ENCODE measurements at places on chromosomes 7 and 10.

GRCh38 chr10:130635528-130635927, 499.3 kb downstream of the GLRX3 start:
- peak; percentile 54 for DNase-seq

DNA sequence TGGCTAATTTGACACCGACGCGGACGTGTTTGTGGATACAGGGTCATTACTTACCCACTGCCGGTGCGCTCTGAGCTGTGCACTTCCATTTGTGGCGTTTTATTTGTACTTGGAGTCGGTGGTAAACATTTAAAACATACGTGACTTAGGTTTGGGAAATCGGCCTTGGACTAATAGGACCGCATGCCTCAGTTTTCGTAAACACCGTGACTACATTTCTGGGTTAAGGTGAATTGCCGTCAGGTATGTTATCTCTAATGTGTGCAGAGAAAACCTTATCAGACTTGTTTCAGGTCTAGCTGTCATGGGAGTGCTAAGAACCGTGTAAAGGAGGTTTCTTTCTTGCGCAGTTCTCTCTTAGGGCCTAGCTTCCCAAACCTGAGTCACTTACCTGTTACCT, 51.7 kb upstream of the NCF1 start:
- no peak for DNase-seq

- DNase-seq: no peak
These were observed 292.9 kb downstream of the LHFPL3 start for GRCh38 chr7:104621321-104621720.

GRCh38 chr10:123865350-123865749, 26.3 kb downstream of the CPXM2 start:
- DNase-seq: peak; percentile 30

GRCh38 chr10:106914016-106914415, 250.5 kb downstream of the SORCS1 start:
- DNase-seq: no peak

DNA sequence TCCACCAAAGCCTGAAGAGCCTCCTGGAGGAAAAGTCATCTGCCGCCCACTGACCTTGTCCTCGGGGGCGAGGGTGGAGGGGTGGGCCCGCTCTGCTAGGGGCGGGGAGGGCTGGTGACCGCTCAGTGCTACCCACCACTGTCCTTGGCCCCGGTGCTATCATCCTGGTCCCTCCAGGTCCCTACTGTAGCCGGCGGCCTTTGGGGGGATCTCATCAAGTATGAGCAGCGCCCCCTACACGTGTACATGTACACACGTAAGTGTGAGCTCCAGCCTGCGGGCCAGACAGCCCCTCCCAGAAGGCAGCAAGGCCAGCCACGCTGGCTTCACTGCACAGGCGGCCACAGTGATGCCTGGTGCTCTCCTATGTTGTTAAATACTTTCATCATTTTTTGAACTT, 19.6 kb downstream of the TTYH3 start:
- no peak for DNase-seq

DNA sequence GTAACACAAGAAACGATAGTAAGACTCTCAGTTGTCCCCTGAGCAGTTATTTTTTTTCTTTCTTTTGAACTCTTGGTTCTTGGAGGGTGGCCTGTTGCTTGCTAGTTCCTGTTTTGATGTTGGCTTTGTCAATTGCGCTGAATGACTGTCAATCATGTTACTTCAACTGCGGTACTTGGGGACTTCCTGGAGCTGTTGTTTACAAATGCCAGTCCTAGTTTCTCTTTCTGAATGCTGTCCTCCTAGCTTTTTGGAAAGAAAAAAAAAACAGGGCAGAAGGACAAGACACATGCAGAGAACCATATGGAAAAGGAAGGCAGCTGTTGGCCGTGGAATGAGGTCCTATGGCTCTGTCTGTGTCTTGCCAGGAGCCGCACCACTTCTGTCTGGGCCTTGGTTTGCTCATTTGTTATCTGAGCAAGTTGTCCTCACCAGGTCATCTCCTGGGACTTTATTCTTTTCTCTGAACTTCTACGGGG, 7.0 kb upstream of the PDCD4 start:
- no peak for DNase-seq

DNA sequence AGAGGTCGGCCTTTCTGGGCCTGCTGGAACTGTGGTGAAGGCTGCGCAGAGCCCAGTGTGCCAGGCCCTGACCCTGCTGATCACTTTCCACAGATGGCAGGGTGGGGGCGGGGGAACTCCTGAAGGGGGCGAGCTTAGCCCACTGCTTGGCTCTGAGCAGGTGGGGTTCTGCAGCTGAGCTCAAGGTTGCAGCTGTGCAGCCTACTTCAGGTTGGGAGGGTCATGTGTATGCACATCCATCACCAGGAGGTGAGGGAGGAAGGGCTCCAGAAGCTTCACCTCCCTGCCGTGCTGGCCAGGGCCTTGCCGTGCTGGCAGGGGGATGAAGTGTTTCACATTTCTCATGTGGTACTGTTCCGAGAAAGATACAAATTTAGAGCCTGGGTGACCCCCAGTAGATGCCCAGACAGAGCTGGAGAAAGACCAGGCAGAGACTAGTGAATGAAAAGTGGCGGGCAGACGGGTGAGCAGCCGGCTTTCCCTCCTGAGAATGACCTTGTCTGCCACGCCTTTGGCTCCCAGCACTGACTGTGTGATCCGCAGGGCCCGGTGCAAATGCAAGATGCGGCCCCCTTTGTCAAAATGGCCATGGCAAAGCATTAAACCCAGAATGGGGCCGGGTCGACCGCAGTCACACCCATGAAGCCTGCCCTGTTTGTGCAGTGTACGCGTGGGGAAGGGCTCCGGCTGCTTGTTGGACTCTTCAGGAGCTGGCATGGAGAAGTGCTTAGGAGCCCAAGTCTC, 25.2 kb downstream of the FAM241B start:
- no peak for DNase-seq

- DNase-seq: peak; percentile 82
These were observed 26.8 kb downstream of the VOPP1 start for GRCh38 chr7:55545496-55545895.

GRCh38 chr10:35324196-35324595, 12.1 kb upstream of the CCNY start:
- no peak for DNase-seq
